ENCODE measurements at places on chromosomes 12 and 14.

DNA sequence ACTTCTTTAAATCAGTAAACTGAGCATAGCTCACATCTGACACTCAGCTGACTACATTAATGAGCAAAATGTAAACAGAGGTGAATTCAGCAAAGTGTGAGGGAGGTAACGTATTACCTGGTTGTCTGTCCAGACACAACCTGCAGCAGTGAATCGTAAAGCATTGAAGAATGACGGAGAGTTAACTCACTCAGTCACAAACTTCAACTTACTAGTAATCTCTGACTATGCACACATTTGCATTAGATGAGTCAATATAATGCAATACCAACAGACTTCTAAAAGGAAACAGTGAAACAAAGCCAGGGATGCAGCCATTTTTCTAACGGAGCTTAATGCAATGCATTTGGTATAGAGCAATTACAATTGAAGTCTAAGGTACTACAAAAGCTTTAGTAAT lies 40.0 kb downstream of the STX2 start:
- no peak for DNase-seq

DNA sequence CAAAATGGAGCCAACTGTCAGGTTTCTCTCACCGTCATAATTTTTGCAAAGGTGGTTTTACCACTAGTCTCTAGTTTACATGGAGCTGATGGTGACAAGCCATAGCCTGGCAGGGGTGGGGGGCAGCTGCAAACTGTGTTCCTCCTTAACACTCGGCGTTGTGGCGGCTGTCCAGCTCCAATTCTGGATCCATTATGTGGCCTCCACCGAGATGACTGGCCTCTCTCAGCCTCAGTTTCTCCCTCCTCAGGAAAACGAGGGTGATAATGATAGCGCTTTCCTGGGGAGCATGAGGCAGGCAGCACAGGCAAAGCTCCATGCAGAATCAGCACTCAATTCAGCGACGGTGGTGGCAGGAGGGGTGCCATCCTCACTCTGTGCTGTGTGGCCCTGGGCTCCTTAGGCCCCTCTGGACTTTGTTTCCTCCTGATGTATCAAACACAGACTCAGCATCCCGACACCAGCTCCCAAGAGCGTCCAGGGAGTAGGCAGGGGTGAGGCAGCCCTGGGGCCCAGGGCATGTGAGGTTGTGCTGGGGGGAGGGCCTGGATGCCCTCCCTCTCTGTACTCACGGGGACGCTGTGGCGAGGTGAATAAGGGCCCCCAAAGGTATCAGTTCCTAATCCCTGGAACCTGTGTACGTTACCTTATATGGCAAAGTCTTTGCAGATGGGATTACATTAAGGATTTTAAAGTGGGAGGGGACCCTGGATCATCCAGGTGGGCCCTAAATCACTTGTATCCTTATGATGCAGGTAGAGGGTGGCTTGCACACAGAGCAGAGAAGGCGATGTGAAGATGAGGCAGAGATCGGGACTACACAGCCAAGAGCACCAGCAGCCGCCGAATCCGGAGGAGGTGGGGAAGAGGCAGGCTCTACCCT lies 46.8 kb upstream of the EIF5 start:
- no peak for DNase-seq

DNA sequence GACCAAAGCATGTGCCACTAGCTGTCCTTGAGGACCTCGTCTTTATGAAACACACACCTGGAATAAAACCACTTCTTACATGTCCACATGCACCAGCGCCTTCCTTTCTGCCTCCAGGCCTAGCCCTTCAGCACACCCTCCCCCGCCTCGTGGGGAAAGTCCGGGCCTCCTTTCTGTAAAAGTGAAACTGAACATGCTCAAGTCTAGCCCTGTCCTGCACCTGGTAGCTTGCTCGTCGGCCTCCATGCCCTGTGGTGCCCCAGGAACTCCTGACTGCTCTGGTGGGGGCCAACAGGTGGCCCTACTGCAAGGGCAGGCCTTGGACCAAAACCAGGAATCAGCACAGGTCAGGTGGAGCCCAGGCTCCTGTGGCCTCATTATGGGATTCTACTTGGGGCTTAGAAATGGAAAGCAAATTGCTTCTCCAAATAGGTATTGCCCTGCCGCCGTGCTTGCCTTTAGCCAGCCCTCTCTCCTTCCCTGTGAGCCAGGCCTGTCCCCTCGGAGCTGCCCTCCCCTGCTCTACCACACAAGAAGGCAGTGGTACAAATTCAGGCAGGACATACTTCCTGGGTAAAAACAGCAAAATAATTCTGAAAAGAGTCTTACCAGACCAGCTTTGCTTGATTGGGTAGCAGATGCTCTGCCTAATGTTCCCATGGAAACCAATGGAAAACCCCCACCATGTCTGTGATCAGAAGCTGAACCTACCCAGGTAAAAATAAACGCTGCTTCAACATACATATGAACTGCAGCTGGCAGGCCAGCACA lies 43.5 kb downstream of the ERH start:
- peak; percentile 31 for DNase-seq

GRCh38 chr12:50979369-50980052 lies 27.2 kb downstream of the HIGD1C start:
- DNase-seq = peak; percentile 18

GRCh38 chr12:53601296-53601847 lies 24.8 kb downstream of the ATF7 start:
- no peak for DNase-seq

GRCh38 chr14:94372021-94372605 lies 16.3 kb downstream of the SERPINA1 start:
- DNase-seq = no peak

- DNase-seq = no peak
Observed at GRCh38 chr12:118841588-118841987, 139.8 kb upstream of the SRRM4 start.

GRCh38 chr12:68621472-68622081 lies 10.9 kb downstream of the RAP1B start:
- DNase-seq = no peak

GRCh38 chr14:69753860-69754259 lies 13.1 kb upstream of the SRSF5 start:
- no peak for DNase-seq

DNA sequence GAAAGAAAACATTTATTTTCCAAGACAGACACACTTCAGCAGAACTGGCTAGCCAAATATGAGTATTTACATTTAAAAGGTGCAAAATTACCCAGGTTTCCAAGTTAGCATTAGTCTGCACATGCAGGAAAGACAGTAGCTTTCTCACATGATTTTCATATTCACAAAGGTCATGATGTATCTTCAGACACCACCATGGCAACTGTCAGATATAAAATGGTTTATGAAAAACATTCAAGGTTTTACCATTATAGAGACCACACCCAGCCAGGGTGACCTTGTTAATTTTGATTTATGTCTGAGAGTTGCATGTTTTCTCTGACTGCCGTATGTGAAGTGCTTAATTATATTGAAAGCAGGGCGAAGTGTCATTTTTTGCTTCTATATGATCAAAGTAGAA lies 91.2 kb downstream of the GXYLT1 start:
- no peak for DNase-seq

- no peak for DNase-seq
Observed at GRCh38 chr12:14545144-14546124, 22.2 kb downstream of the PLBD1 start.

DNA sequence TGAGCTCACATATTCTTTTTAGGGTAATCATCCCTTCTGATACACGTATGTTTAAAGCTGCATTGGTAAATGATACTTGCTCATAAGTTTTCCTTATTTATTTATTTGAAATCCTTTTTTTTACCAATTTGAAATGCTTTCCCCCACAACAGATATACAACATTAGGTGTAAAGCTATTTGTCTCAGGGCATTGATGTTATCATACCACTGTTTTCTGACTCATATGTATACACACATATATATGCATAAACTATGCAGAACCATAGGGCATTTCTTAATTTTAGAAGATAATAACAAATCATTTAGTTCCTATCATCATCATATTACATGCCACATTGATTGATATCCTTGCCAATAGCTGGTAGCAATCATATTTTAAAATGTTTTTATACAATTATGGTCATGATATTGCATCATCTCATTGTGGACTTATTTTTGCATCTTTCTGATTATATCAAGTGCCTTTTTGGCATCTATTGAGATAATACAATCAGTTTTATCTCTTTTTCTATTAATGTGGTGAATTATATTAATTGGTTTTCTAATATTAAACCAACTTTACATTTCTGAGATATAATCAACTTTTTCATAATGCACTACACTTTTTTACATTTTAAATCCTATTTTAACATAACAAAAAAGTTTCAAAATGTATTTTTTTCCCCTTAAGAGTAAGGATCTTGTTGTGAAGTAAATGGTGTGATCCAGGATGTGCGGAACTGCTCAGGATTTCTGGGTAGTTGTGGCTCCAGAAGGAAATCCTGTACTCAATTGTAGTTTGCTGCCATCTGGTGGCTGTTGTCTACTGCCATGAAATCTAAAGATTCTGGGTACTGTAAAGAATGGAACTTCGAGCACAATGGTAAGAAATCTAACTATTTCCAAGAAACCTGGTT lies 16.7 kb downstream of the OR9K2 start:
- DNase-seq = peak; percentile 21

DNA sequence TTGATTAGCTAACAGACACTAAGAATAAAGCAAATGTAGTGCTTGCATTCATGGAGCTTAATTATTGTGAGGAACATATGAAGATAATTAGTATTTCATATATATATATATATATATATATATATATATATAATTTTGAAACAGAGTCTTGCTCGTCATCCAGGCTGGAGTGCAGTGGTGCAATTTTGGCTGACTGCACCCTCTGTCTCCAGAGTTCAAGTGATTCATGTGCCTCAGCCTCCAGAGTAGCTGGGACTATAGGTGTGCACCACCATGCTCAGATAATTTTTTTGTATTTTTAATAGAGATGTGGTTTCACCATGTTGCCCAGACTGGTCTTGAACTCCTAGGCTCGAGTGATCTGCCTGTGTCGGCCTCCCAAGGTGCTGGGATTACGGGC lies 1091.6 kb upstream of the TMEM132C start:
- DNase-seq = no peak

DNA sequence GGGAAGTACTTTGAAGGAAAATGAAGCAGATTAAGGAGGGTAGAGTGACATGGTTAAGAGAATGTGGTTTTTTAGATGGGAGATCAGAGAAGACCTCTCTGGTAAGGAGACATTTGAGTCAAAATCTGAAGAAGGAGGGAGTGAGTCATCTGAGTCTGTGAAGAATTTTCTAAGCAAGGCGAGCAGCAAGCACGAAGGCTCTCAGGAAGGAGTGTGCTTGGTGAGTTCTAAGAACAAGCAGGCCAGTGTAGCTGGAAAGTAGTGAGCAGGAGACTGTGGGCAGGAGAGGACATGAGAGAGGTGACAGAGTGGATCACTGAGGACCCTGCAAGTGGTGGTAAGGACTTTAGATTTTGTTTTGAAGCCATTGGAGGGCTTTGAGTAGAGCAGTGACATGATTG lies 76.3 kb upstream of the FUT8 start:
- peak; percentile 37 for DNase-seq

- DNase-seq = no peak
Observed at GRCh38 chr12:122080149-122081082, 1.9 kb downstream of the MLXIP start.

DNA sequence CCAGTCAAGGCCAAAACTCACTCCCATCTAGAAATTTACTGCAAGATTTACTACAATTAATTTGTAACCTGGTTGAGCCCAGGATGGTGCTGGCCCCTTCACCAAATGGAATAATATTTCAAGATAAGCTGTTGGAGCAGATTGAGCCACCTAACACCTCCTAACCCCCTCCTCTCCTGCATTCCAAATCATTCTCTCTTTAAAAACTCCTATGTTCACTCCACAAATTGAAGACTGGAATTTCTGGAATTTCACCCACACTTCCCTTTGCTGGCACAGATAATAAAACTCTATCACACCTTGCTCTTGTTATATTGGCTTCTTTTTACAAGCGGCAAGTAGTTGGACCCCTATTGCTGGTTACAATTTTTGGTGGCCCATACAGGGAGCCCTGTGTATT lies 41.7 kb downstream of the MIS18BP1 start:
- DNase-seq = no peak

GRCh38 chr12:130791629-130792028 lies 47.4 kb downstream of the STX2 start:
- no peak for DNase-seq

GRCh38 chr12:67112586-67112985 lies 156.6 kb upstream of the CAND1 start:
- DNase-seq = no peak

DNA sequence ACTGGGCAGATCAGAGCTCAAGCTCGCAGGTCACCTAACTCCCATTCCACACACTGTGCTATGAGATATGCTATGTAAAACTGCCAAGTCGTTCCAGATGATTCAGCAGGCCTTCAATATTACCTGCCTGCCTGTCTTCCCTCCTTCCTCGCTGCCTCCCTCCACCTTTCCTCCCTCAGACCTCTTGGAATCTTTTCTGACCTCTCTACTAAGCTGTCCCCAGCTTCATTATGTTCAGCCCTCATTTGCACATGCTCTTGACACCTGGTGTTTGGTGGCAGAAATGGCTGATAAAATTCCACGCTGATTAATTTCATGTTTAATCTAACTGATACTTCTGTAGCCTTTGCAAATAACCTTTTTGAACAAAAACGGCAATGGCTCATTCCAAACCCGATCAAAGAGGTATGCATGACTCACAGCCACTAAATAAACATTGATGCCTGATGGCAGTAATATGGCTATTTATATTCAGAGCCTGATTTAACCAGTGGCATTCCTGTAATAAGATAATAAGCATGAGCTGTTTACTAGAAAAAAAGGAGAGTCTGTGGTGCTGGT lies 130.8 kb upstream of the EGLN3 start:
- DNase-seq = no peak

DNA sequence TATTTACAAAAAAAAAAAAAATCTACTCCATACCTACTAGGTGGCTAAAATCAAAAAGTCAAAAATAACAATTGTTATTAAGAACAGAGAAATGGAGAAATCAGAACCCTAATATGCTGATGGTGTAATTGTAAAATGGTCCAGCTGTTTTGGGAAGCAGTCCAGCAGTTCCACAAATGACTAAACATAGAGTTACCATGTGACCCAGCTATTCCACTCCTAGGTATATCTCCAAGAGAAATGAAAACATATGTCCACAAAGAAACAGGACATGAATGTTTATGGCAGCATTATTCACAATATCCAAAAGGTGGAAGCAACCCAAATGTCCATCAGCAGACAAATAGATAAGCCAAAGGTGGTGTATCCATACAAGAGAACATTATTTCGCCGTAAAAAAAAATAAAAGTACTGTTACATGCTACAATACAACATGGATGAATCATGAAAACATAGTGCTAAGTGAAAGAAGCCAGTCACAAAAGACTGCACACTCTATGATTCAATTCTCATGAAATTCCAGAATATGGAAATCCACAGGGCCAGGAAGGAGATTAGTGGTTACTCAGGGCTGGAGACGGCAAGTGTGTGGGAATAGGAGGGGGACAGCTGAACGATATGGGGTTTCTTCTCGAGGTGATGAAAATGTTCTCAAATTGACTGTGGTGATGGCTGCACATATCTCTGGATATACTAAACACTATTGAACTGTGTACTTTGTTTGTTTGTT lies 9.1 kb upstream of the DPF3 start:
- no peak for DNase-seq

DNA sequence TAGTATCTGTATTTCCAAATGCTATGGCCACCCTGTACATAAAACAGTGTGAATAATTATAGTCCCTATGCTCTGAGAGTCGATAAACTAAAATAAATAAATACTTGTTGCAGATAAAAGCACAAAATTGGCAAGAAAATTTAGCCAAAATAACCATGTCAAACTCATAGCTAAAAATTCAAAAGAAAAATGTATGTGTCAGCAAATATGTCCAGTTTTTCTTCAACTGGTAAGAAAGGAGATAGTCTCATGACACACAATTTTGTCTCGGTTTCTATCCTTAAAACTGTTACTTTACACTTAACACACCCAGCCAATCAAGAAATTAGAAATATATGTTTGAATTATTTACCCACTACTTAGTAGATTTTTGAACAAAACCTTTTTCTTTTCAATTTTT lies 145.6 kb upstream of the FSCB start:
- DNase-seq = no peak
